Ascending aorta (tissue), 2 donors: ENCODE measurements at places on chromosomes 1 and 21.

- H3K36me3 ChIP-seq = no peaks in the 10 kb centered on the region
- no peak for DNase-seq
- peak overlapping the region; percentile 94 for H3K27ac ChIP-seq
- no peaks in the 10 kb centered on the region for H3K27me3 ChIP-seq
These were observed 46.1 kb downstream of the SLC44A3 start for GRCh38 chr1:94866164-94866807.

GRCh38 chr1:201556841-201557571, 18.1 kb downstream of the NAV1 start:
- no peak overlapping the region for H3K4me3 ChIP-seq
- H3K36me3 ChIP-seq = no peaks in the 10 kb centered on the region
- H3K4me1 ChIP-seq = peaks cover 7% of the 10 kb centered on the region
- H3K27me3 ChIP-seq = no peaks in the 10 kb centered on the region
- H3K27ac ChIP-seq = no peak overlapping the region
- no peak for DNase-seq

DNA sequence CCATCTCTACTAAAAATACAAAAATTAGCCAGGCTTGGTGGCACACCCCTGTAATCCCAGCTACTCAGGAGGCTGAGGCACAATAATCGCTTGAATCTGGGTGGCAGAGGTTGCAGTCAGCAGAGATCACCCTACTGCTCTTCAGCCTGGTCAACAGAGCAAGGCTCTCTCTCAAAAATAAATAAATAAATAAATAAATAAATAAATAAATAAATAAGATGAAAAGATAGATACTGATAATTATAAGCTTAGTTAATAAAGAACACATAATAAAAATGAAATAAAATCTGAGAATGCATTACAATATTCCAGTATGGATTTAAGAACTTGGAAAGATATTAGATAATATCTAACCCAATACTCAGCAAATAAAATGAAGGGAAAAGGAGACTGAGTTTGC, 235.9 kb upstream of the DAB1 start:
- no peaks in the 10 kb centered on the region for H3K36me3 ChIP-seq
- no peaks in the 10 kb centered on the region for H3K27me3 ChIP-seq
- no peak overlapping the region for H3K4me3 ChIP-seq
- no peak for DNase-seq
- no peaks in the 10 kb centered on the region for H3K4me1 ChIP-seq

DNA sequence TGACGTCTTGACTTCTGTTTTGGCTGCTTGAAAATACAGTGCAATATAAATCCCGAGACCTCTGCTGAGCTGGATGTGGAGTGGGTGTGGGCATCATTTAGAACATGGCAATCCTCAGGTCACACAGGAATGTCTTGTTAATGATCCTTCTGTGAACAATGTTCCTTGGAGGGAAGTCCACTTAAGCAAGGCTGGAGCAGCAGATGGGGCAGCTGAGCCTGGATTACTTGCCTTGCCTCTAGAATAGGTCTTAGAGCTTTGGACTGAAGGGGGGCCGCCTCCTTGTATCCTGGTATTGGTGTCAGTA, 926 bp upstream of the SCMH1 start:
- H3K27ac ChIP-seq = peak overlapping the region; percentile 96
- H3K36me3 ChIP-seq = no peaks in the 10 kb centered on the region
- no peaks in the 10 kb centered on the region for H3K4me1 ChIP-seq

GRCh38 chr1:118744420-118744819, 243.7 kb downstream of the TBX15 start:
- no peaks in the 10 kb centered on the region for H3K27me3 ChIP-seq
- DNase-seq = no peak
- H3K4me3 ChIP-seq = no peak overlapping the region
- no peaks in the 10 kb centered on the region for H3K36me3 ChIP-seq
- H3K4me1 ChIP-seq = no peaks in the 10 kb centered on the region

DNA sequence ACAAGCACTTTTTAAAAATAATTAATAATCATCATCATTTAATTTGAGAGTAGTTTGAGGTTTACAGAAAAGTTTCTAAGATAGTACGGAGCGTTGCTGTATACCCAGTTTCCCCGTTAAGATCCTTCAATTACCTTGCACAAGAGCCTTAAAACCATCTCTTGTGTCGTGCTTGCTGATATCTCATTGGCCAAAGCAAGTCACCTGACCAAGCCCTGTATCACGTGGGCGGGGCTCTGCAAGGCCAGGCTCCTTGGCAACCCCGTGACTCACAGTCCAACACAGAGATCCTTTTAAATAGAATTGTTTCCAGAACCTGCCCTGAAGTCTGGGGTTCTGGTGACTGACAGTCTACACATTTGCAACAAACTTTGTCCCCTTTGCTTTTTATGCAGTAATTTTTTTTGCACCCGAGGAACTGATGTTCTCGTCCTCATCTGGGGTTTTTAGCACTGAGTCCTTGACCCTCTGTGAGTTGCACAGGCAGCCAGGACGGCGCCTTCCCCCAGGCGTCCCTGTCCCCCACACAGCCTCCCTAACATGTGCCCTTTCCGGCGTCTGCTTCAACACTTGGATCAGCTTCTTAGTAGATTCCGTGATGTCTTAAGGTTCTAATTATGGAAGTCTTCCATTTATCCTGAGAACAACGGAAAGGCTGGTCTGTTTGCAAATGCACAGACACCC, 183.3 kb upstream of the TMEM51 start:
- peak overlapping the region; percentile 90 for H3K27ac ChIP-seq
- H3K4me3 ChIP-seq = no peak overlapping the region
- DNase-seq = peak; percentile 60
- no peaks in the 10 kb centered on the region for H3K36me3 ChIP-seq
- peaks cover 16% of the 10 kb centered on the region for H3K4me1 ChIP-seq
- H3K27me3 ChIP-seq = no peaks in the 10 kb centered on the region
